ENCODE measurements at places on chromosomes 13 and 19. TPM values are rescaled to one million over a fixed set of nuclear protein-coding genes. Genes with fewer than 3 reads are reported as not detected.

METTL21C gene
- total RNA-seq: not detected

CNN2 gene
- 183 TPM for total RNA-seq

HIPK4 gene
- total RNA-seq: not detected

RXFP2 gene
- total RNA-seq: not detected

EPSTI1 gene
- 3.4 TPM for total RNA-seq

MBD3L3 gene
- not detected for total RNA-seq

CACTIN gene
- 10.5 TPM for total RNA-seq

TNFSF9 gene
- 4.7 TPM for total RNA-seq

LAIR1 gene
- total RNA-seq: 1.5 TPM

LRP3 gene
- 3.9 TPM for total RNA-seq

CD22 gene
- total RNA-seq: 2.5 TPM

ELSPBP1 gene
- total RNA-seq: not detected

ADGRE2 gene
- 1.5 TPM for total RNA-seq

SSC5D gene
- total RNA-seq: 0.24 TPM

PRODH2 gene
- not detected for total RNA-seq

ZNF571 gene
- 2.2 TPM for total RNA-seq

POU4F1 gene
- 0.08 TPM for total RNA-seq

ZNF850 gene
- total RNA-seq: 1.5 TPM

FRY gene
- 10.2 TPM for total RNA-seq

IGFLR1 gene
- total RNA-seq: 2.4 TPM

SYNGR4 gene
- total RNA-seq: not detected

ALG5 gene
- total RNA-seq: 20.0 TPM

PLK5 gene
- total RNA-seq: not detected

DENND1C gene
- total RNA-seq: 1.3 TPM

NOTCH3 gene
- 149 TPM for total RNA-seq

KLF2 gene
- 5.2 TPM for total RNA-seq

Measured in esophagus mucosa (tissue), 1 donor.